DMS79 treated with DMSO at 0.1 percent for 48 hours (cell line): ENCODE measurements at places on chromosomes 11 and 22.

DNA sequence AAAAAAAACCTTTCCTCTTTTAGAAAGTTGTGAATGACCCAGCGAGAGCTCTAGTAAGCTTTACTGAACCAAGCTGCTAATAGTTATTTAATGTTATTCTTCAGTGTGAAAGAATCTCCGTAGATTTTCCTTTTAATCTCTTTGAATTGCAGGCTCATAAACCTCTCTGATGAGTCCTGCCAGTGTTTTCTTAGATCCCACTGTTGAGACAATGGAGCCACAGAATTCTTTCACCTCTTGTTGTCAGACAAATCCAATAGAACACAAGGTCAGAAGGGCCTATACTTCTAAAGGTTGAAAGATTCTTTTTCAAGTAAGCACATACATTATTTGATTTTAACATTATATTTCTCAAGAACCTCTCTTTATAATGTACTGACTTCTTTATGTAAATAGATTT is 52.2 kb downstream of the DNAJC24 start:
- no peak for DNase-seq

- DNase-seq = no peak
These were observed 467 bp downstream of the ESS2 start for GRCh38 chr22:19143967-19144400.

DNA sequence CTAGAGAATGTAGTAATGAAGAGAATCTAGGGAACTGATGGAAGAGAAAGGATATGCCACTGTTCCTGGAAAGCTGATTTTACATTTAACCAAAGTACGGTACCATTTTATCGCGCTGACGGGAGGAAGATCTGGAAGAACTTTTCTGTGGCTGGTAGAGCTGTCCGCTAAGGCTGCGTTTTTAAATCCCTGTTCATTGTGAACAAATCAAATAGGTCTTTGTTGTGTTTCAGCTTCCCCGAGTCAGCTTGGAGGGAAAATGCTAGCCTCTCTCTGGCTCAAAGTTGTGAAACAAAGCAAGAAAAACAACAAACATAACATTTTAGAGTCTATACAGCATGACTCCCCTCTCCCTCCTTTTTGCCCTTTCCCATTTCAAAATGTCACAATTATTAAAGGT is 34.4 kb downstream of the FBXO7 start:
- no peak for DNase-seq

GRCh38 chr22:50268655-50269113 is 1.5 kb downstream of the MAPK11 start:
- peak; percentile 27 for DNase-seq

DNA sequence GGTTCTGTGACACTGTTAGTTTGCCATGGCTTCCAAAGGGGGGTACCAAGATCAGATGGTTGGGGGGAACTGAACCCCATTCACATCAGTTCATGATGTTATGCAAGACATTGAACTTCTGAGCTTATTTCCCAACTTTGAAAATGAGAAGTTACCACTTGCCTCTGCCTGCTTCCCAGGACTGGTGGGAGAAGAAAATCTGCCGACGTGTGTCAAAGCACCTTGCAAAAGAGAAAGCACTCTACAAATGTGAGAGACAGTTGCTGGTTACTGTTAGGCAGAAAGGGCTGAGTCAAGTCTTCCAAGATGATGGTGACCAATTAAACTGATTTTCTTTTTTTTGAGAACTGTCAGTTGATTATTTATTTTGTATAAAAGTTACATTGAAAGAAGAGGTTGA is 45.6 kb downstream of the SMCO4 start:
- DNase-seq = no peak

DNA sequence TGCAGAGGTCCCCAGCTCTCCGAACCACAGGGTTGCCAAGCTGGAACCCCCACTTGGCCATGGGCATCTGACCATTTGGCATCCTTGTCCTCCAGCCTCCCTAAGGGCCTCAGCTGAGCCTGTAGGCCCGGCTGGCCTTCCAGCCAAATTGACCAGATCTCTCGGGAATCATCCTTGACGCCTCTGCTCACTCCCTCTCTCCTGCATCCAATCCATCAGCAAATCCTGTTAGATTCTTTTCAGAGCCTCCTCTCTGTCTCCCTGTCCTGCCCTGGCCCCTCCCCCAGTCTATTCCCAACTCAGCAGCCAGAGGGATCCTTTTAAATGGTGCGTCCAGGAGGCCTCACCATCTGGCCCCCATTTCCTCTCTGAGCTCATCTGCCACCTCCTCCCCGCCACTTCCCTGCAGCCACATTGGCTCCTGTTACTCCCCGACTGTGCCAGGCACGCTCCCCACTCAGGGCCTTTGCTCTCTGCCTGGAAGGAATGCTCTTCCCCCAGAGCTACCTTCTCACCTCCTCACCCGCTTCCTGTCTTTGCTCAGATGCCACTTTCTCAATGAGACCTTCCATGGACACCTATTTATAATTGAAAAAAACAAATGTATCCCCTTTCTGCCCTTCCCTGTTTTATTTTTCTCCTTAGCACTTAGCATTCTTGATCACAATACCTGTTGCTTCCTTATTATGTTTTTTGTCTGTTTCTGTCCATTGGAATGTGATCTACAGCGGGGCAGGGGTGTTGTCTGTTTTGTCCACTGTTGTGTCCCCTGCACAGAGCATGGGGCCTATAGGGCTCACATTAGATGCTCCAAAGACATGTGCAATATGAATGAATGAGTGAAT is 78.1 kb downstream of the NFAM1 start:
- no peak for DNase-seq

DNA sequence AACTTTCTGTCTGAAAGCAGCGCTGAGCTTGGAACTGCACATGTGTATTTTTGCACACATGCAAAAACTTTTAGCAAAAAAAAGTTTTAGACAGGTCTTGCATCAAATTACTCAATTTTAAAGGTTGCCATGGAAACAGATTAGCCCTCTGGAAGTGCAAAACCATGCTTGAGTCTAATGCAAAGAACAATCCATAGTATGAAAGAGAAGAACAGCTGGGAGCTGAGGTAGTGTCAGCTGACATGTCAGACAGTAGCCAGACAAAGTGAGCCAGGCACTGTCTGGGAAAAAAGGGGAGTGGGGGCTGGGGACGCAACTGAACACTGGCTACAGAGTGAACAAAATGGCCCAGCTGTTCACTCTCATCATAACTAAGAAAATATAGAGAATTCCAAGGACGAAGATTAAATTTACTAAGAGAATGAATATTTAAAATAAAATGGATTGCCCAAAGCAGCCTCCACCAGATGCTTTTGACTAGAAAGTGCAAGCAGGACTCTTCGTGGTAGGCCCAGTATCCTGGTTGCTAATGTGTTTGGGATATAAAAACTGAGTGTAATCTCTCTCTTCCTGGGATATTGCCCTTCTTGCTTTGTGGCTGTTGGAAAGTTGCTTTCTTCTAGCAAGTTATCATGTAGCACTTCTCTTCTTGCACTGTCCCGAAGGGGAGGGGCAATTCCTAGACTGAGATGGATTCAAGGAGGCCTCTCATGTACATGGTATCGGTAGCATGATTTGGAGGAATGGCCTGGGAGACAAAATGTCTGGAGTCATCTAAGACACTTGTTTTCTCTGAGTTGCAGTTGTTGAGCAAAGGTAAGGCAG is 434.1 kb upstream of the FAT3 start:
- no peak for DNase-seq

GRCh38 chr11:68855205-68855981 is 13.7 kb upstream of the CPT1A start:
- no peak for DNase-seq

DNA sequence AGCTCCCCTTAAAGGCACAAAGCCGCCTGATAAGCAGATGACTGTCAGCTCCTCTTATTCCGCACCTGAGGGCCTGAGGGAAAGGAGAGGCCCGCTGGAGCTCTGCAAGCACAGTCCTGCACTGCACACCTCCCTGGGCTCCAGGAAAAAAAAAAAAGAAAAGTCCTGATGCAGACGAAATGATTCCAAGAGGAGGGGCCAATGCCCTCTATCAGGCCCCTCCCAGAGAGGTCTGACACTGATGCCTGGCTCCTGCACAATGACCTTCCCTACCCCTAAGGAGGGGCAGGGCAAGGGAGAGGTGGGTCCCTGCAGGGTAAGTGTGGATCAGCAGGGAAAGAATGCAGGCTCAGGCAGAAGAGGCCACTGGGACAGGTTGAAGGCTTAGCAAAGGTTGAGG is 572.7 kb downstream of the SOX6 start:
- no peak for DNase-seq

DNA sequence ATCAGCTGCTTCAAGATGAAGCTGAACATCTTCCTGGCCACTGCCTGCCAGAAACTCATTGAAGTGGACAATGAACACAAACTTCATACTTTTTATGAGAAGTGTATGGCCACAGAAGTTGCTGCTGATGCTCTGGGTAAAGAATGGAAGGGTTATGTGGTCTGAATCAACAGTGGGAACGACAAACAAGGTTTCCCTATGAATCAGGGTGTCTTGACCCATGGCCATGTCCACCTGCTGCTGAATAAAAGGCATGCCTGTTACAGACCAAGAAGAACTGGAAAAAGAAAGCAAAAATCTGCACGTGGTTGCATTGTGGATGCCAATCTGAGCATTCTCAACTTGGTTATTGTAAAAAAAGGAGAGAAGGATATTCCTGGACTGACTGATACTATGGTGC is 22.2 kb upstream of the BIRC3 start:
- no peak for DNase-seq

DNA sequence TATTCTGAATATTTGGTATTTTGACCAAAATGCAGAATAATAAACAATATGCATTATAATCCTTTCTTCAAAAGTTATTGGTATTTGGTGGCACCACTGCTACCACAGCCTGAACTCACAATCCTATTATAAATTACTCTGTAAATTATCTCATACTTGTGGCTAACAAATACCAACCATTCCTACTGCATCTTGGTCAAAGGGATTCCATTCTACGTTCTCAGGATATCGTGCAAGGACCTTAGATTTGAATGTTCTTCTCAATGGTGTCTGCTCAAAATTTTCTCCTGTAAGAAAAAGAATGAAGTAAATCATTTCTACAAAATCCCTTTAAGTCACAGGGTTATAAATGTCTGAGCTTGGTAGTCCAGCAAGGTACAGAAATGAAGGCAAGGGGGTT is 58.7 kb downstream of the DENND5A start:
- no peak for DNase-seq

- no peak for DNase-seq
These were observed 13.3 kb downstream of the MPST start for GRCh38 chr22:37032535-37033460.

GRCh38 chr22:17232406-17232805 is 13.2 kb upstream of the ADA2 start:
- DNase-seq = no peak

DNA sequence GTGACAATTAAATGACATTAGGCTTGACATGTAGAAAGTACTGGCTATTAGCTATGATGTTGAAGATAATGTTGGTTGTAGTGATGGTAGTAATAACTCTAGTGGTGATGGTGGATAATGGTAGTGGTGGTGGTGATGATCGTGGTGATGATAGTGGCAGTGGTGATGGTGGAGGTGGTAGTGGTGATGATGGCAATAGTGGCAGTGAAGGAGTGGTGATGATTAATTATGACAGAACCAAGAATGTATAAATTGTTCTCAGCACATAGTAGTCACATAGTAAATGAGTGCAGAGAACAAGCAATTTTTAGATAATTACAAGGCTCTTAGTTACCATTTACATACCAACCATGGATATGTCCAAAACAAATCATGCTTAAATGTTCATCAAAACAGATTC is 5.3 kb upstream of the CD44 start:
- no peak for DNase-seq

GRCh38 chr11:75376175-75376574 is 23.1 kb upstream of the RPS3 start:
- no peak for DNase-seq

DNA sequence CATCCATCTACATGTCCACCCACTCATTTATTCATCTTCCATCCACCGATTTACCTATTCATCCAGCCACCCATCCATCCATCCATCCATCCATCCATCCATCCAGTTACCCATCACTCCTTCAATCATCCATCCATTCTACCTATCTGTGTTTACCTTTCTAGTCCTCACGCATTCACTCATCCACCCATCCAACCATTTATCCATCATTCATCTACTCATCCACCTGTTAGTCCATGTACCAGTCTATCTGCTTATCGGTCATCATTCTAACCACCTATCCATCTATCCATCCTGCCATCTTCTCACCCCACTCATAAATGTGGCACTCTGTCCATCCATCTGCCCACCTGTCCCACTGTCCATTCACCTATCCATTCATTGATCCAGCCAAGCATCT is 21.9 kb upstream of the MYEOV start:
- no peak for DNase-seq

DNA sequence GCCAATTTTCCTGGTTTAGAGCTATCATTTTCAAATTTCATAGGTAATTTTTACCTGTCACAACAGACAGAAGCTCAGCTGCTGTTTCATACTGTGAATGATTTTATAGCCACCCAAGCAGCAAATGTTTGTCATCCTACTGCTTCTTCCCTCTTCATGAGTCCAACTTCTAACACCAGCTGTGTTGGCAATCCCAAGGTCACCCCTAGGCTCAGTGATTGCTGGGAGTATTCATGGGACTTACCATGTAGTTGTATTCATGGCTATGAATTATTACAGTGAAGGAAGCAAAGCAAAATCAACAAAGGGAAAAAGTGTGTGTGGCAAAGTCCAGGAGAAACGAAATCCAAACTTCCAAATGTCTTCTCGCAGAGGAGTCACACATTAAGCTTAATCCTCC is 28.5 kb downstream of the CUL5 start:
- DNase-seq = no peak

DNA sequence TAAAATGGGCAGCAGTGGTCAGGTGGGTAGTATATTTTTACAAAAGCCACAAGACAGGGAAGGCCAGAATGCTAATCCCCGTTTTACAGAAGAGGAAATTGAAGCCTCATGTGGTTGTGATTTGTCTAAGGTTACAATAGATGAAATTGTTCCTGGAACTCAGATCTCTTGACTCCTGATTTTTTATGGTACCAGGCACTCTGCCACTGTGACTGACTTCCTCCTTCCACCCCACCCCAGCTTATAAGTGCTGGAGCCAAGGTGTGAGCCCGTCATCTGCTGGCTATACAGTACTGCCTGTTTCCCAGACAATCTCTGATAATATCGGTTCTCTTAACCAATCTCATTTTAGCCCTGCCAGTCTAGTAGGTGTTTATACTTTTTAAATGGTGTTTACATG is 1.9 kb downstream of the SLC5A1 start:
- DNase-seq = peak; percentile 36

DNA sequence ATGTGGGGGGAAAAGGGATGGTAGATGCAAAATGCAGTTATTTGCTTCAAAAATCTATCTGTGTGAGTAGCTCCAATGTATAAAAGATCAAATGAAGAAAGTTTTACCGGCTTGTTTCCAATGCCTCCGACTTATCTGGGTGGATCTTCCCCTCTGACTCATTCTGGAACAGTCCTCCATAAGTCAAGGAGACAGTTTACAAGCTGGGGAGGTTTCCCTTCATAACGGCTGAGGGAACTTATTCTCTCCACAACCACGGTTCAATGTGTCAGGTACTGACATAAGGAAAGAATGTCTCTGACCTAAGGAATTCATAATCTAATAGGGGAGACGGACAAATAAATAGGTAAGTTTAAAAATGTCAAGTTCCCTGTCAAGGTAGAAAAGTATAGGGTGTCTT is 49.7 kb upstream of the BIRC3 start:
- DNase-seq = no peak

- no peak for DNase-seq
These were observed 22.6 kb upstream of the CCDC134 start for GRCh38 chr22:41777749-41778425.
